Kidney (tissue), 22 donors: ENCODE measurements at places on chromosomes 13 and 19. TPM values are rescaled to one million over a fixed set of nuclear protein-coding genes. Genes with fewer than 3 reads are reported as not detected.

GRCh38 chr13:95642028-95642621 is 2.4 kb downstream of the DZIP1 start:
- DNase-seq: no peak

- DNase-seq: no peak
These were observed 437.6 kb upstream of the KLF12 start for GRCh38 chr13:74571811-74572210.

GRCh38 chr13:103287659-103288058 is 221.4 kb upstream of the SLC10A2 start:
- no peak for DNase-seq

DNA sequence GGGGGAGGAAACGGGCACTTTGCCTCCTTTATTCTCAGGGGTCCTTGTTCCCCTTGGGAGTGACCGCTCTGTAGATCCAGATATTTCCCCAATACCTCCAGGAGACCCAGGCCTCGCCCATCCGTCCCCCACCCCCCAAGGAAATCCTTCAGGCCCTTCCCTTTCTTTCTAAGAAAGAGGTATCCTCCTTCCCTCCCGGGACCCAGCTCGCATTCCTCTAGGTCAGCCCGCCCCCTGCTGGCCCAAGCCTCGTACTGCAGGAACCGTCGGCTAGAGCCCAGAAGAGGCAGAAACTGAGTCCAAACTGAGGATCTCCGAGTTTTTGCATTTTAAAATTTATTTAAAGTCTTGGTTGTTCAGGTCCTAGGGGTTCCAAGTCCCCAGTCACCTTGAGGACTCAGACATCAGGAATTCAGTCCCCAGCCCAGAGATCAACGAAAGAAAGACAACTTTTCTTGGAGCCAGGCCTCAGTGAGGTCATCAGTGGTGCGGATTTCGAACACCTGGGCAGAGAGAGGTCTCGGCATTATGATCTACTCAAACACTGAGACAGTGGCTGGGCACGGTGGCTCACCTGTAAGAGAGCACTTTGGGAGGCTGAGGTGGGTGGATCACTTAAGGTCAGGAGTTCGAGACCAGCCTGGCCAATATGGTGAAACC is 7.5 kb upstream of the LRFN1 start:
- peak; percentile 93 for DNase-seq

GRCh38 chr19:13788991-13789390 is 6.3 kb upstream of the ZSWIM4 start:
- DNase-seq: no peak

GRCh38 chr13:72129117-72129516 is 262.1 kb upstream of the DACH1 start:
- no peak for DNase-seq

GRCh38 chr13:43529796-43530195 is 257.0 kb downstream of the ENOX1 start:
- DNase-seq: no peak

- peak; percentile 37 for DNase-seq
These were observed 616.4 kb downstream of the EFNB2 start for GRCh38 chr13:105918842-105919741.

DNA sequence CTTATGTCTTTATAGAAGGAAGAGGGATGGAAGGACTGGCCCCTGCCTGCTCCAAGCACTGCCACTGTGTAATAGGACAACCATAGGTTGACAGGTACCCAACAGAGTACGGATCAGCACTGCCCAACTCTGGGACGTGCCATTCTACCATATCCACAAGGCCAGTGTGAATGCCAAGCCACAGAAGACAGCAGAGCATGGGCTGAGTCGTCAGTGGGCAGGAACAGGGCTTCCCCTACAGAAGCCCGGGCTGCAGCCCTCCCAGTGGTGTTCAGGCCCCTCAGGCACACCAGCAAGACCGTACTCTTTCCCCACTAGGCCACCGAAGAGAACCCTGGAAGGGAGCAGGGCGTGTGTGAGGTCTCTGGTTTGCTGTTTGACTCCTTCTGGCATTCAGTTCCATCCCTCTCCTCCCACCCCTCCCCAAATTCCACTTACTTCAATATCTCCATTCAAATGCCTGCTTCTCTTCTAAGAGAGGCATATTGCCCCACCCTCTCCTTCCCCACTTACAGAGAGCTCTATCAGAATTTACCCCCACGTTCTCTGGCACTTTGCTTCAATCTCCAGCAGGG is 209.4 kb downstream of the FOXO1 start:
- no peak for DNase-seq

GRCh38 chr13:48508011-48508410 is 24.9 kb downstream of the RCBTB2 start:
- DNase-seq: no peak

- no peak for DNase-seq
These were observed 5.1 kb upstream of the DIRAS1 start for GRCh38 chr19:2726160-2726855.

GRCh38 chr19:11018763-11019162 is 57.9 kb downstream of the SMARCA4 start:
- no peak for DNase-seq

- DNase-seq: no peak
These were observed 1395.8 kb downstream of the EFNB2 start for GRCh38 chr13:105139380-105140285.

DNA sequence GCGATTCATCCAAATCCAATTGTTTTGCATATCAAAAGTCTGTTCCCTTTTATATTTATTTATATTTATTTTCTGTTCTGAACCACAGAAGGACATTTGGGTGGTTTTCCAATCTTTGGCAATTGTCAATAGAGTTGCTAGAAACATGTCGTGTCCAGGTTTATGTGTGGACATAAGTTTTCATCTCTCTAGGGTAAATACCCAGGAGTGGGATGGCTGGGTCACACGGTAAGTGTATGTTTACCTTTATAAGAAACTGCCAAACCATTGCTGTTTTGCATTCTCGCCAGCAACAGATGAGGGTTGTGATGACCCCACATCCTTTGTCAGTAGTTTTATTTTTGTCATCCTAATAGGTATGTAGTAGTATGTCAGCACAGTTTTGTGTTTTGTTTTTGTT is 12.5 kb downstream of the AP1M1 start:
- DNase-seq: no peak

DNA sequence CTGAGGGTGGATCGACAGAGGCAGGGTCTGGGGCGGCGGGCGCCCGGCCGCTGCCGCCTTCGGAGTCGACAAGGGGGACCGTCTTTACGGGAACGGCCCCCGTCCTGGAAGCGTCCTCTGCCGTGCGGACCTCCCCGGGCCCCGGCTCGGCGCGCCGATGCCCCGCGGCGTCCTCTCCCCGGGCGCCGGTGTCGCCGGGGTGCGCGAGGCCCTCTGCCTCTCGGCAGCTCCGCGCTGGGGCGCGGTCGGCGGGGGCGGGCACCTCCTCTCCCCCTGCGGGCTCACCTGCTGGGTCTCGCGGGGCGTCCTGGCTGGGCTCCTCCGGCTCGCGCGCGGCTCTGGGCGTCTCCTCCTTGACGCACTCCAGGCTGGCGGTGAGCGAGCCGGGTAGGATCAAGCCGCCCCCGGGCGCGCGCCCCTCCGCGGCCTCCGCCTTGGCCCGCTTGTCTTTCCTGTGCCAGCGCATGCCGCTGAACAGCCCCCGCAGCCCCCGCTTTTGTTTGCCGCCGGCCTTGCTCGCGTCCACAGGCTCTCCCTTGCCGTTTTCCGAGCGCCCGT is 1.5 kb downstream of the AMER2 start:
- peak; percentile 66 for DNase-seq

The EPSTI1 gene
- total RNA-seq: 12.2 TPM

The IQCN gene
- total RNA-seq: 6.3 TPM

The CNMD gene
- total RNA-seq: not detected

The S1PR5 gene
- total RNA-seq: 0.69 TPM

The PINLYP gene
- total RNA-seq: 14.8 TPM

The FFAR1 gene
- not detected for total RNA-seq

The UHRF1 gene
- 3.1 TPM for total RNA-seq

The CPB2 gene
- not detected for total RNA-seq

The ZNF331 gene
- total RNA-seq: 22.3 TPM

The PRKD2 gene
- total RNA-seq: 69.8 TPM

The BRD4 gene
- 107 TPM for total RNA-seq
